Dermis microvascular lymphatic vessel endothelial cell (primary cell): ENCODE measurements at places on chromosomes 4 and X.

DNA sequence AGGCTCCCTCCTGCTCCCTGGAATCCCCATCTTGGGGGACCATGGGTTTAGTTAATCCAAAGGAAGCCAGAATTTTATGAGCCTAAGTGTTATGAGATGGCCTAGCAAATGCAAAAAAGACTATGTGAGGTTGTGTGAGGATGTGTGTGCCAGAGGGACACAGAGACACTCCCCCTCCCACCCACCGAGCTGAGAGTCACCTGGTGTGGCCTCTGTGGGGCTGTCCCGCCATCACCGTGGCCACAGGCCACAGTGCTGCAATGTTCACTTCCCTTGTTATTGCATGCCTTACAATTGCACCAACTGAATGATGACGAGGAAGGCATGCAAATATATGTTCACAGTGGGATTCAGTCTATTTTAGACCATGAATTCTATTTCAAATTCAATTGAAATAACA lies 601 bp upstream of the FGFBP2 start:
- DNase-seq = no peak

DNA sequence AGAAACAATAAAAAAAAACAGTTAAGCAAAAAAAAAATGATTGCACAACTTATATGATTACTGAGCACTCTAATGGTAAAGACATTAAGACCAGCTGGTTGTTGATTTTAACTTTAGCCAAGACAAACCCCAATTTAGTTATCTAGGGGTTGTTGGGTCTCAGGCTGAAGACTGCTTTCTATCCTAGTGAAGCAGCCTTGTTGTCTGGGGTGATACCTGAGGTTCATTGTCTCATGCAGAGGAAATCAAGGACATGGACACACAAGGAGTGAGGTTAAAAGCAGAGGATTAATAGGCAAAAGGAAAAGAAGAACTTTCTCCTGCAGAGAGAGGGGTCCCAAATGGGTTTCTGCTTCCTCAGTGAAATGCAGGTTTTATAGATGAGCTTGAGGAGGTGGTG lies 40.0 kb upstream of the CYP2U1 start:
- DNase-seq = no peak

GRCh38 chrX:40243755-40244515 lies 146.2 kb upstream of the BCOR start:
- DNase-seq = no peak

- no peak for DNase-seq
These were observed 45.9 kb downstream of the CDKL5 start for GRCh38 chrX:18471296-18471695.

GRCh38 chr4:16206301-16206700 lies 20.0 kb downstream of the TAPT1 start:
- no peak for DNase-seq

DNA sequence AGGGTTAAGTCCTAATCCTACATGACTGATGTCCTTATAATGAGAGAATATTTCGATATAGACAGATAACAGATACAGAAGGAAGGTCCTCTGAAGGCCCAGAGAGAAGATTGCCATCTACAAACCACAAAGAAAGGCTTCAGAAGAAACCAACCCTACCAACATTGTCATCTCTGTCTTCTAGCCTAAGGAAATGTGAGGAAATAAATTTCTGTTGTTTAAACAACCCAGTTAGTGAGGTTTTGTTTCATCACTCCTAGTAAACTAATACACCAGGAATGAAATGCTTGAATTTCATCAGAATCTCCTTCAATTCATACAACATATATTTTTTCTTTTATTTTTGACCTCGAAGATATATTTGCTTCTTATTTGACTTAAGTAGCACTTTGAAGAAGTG lies 1527.8 kb downstream of the STIM2 start:
- no peak for DNase-seq

- no peak for DNase-seq
These were observed 30.3 kb downstream of the SEPSECS start for GRCh38 chr4:25129917-25130316.

DNA sequence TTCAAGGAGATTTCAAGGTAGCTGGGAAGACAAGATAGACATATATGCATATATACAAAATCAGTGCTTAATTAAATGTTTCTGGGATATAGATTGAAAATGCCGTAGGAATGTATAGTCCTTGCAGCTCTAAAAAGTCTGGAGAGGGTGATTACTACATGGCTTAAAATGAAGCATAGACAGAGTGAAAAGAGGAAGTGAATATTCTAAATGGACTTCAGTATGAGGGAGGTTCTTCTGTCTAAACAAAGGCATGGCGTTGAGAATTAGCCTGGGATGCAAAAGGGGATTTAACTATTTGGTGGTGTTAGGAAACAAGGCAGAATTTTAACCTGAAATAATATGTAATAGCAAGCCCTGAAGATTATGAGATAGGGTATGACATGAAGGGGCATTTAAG lies 141.5 kb upstream of the FRMPD4 start:
- DNase-seq = no peak

GRCh38 chrX:112190646-112191045 lies 108.1 kb upstream of the TRPC5 start:
- DNase-seq = no peak

- no peak for DNase-seq
These were observed 568.2 kb downstream of the CCSER1 start for GRCh38 chr4:90695411-90695810.

- no peak for DNase-seq
These were observed 6.4 kb downstream of the NKX6-1 start for GRCh38 chr4:84492737-84493091.

- DNase-seq = no peak
These were observed 6.3 kb downstream of the GABRA4 start for GRCh38 chr4:46986922-46987638.

DNA sequence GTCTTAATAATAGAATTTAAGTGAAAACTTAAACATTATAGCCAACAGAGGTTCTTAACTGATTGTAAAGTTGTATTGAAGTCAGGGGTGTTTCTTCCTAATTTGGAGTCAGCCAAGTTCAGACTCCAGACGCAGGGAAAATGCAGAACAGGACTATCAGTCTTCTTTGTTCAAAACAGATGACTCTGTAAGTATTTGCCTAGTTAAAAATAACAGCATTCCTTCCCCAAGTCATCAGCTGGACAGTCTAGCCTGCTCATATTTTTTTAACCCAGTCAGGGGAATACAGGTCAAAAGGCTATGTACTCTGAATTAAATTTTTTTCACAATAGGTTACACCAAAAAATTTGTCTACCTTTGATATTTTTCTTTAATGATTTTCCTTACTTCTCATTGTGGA lies 73.8 kb upstream of the DCLK2 start:
- no peak for DNase-seq

GRCh38 chr4:159779716-159780115 lies 676.8 kb downstream of the RAPGEF2 start:
- no peak for DNase-seq

GRCh38 chr4:116469582-116469981 lies 615.8 kb downstream of the TRAM1L1 start:
- DNase-seq = no peak

GRCh38 chr4:8117278-8117682 lies 41.3 kb downstream of the ABLIM2 start:
- DNase-seq = peak; percentile 36

- DNase-seq = no peak
These were observed 71.8 kb downstream of the RAPGEF2 start for GRCh38 chr4:159174645-159175084.

GRCh38 chr4:37662861-37663390 lies 23.2 kb downstream of the RELL1 start:
- DNase-seq = no peak

DNA sequence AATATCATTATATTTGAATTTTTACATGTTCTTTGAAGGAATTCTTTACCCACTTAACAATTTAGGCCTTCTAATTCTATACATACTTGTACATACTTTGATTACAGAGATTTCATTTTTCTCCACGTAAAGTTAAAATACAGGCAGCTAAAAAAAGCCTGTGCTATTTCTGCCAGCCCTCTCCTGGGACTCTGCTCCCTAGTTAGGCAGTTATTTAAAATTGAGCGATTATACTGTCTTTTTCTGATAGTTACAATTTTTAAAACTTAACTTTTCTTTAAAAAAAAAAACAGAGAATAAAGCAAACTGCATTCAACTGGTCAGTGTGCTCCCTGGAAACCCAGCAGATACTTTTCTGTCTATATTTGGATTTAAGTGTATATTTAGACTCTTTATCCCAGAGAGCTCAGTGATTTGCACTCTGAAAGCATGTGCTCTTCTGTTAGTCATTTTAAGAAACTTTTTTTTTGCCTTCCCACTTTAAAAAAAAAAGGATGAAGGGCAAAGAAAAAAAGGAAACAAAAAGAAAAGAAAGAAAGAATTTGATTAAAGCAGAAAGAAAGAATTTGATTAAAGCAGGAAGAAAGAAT lies 18.1 kb upstream of the FAM241A start:
- DNase-seq = no peak

DNA sequence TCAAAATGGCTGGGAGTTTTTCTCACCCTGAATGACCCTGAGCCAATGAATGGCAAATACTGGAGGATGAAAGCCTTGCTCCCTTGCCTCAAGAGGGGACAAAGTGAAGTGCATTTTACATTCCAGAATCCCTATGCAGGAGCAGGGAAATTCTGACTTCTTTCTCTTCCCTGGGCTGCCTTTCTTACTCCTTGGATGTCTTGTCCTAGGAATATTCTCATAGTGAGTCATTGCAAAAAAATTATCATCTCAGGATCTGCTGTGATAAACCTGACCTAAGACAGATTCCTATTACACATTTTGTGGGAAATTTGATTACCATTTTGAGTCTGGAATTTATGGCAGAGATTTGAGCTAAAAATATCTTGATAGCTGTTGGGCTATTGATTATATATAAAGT lies 199.9 kb downstream of the TMA16 start:
- no peak for DNase-seq

DNA sequence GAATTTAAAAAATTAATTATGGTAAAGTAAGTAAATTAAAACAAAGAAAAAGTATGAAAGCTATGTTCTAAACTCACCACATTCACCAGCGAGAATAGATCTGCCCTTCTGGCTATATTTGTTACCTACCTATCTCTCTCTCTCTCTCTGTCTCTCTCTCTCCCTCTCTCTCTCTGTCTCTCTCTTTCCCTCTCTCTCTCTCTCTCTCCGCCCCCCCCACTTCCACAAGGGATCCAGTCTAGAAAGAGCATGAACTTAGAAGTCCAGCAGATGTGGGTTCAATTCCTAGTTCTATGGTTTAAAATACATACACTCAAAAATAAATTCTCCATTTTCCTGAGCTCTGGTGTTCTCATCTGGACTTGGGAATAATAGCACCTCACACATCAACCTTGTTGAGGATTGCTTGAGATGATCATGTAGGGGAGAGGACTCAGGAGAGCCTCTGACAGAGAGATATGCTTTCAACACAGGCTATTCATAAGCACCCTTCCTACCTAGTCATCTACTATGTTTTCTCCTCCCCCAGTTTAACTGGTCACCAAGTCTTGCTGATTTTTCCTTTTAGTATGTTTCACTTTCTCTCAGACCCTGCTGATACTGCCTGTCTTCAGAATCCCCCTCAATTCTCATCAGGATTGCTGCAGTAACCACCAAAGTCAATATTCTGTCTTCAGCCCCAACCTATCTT lies 64.7 kb downstream of the SLC7A11 start:
- no peak for DNase-seq

DNA sequence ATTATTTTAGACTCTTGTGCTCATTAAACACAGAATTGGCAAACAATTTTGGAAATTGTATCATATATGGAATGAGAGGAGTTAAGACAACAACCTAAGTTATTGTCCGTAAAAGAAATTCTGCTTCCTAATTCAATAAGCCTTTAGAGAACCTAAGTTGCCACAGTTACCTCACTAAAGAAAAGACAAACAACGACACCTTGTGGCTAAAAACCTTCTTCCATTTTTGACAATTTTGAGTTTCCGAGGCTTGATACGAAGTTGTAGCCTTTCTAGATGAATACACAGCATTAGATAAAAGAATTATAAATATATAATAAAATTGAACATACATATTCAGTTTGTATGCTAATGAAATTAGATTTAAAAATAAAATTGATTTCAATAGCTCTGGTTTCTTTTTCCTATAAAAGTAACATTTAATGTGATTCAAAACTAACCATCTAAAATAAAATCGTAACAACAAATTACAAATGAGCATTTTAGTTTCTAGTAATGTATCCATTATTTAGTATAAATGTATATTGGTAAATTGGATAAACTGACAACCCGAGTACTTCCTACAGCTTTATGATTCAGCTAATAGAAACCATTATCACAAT lies 275.1 kb downstream of the GPM6A start:
- no peak for DNase-seq

GRCh38 chrX:115632455-115632854 lies 71.5 kb downstream of the PLS3 start:
- no peak for DNase-seq

GRCh38 chr4:153628796-153629315 lies 55.2 kb upstream of the TLR2 start:
- no peak for DNase-seq

DNA sequence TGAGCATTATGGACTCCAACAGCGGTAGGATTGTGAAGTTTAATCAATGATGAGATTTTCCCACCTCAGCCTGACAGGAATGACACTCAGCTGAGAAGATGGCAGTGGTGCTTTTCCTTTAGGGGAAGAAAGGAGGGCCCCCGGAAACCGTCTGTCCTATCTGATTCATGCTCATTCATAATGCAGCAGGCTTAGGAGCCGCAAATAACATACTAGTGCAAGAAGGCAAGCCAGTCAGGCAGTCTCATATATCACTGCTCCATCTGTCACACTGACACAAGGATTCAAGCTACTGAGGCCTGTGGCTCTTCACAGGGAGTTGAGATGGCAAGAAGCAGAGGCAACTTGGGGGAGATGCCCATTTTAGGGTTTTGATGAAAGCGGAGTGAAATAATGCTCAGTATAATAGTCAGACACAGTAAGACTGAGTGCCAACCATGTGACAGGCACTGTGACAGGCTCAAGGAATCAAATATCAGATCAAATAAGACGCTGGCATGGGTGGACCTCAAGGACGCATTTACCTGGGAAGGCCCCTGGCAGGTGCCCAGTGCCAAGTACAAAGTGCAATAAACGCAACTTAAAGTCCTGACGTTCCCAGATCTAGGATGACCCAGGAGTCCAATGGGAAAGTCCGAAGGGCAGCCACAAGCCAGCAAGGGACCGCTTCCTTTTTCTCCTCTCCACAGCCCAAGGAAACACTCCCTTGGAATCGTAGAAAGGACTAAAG lies 63.4 kb downstream of the FHDC1 start:
- no peak for DNase-seq

DNA sequence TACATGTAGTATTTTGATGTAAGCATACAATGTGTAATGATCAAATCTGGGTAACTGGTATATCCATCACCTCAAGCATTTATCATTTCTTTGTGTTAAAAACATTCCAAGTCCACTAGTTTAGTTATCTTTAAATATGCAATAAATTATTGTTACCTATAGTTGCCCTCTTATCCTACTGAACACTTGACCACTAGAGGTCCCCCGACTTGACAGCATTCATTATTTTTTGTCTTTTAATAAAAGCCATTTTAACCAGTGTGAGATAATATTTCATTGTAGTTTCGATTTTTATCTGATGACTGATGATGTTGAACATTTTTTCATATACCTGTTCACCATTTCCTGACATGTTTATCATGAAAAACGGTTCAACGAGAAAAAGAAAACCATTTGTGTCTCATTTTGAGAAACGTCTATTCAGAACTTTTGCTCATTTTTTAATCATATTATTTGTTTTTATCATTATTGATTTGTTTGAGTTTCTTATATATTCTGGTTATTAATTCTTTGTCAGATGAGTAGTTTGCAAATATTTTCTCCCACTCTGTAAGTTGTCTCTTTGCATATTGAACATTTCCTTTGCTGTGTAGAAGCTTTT lies 199.0 kb upstream of the CXXC4 start:
- no peak for DNase-seq
